ENCODE measurements at places on chromosomes 11 and 22.
A peak's percentile ranks its signal among the peaks of the same experiment; 100 is the strongest.

GRCh38 chr11:12237381-12237784, 127.0 kb downstream of the MICAL2 start:
- ATAC-seq, result no peak

DNA sequence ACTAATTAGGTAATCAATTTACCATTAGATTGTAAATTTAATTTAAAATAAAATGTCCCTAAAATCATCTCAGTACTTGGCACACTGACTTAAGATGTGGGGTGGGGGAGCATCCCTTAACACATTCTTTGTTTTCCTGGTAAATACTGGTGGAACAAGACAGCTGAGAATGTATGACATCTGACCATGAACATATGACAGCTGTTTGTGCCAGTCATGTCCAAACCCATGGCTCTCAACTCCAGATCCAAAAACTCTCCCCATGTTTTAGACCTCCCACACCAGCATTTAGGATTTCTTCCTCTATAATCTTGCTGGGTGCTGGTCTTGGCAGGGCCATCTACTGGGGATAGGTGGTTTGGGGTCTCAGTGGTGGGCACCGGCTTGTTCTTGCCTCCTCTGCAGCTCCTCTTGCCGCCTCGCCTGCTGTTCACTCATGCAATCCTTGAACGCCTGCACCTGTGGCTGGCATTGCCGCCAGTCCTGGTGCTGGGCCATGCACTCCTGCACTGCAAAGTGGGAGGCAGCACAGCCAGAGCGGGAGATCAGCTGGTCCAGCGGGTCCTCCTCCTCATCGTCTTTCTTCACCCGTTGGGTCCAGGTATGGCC, 3.8 kb downstream of the COA4 start:
- no peak for ATAC-seq

DNA sequence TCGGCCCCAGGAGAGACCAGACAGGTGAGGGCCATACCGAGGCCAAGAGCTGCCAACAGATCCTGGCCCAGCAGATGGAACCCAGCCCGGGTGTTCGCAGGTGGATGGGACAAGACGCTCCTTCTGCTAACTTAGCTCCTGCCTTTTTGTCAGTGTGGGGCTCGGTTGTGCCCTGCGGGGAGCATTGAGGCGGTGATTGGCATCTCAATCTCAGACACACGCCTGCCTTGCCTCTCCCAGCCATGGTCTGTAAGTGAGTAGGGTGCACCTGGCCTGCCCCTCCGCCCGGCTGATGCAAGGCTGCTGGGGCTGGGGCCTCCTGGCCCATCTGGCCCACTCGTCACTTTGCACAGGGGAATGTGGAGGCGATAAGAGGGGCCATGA, 350.1 kb downstream of the TBC1D22A start:
- no peak for ATAC-seq

- ATAC-seq, result no peak
Measured at GRCh38 chr22:48602805-48603518, 1224.7 kb downstream of the BRD1 start.

DNA sequence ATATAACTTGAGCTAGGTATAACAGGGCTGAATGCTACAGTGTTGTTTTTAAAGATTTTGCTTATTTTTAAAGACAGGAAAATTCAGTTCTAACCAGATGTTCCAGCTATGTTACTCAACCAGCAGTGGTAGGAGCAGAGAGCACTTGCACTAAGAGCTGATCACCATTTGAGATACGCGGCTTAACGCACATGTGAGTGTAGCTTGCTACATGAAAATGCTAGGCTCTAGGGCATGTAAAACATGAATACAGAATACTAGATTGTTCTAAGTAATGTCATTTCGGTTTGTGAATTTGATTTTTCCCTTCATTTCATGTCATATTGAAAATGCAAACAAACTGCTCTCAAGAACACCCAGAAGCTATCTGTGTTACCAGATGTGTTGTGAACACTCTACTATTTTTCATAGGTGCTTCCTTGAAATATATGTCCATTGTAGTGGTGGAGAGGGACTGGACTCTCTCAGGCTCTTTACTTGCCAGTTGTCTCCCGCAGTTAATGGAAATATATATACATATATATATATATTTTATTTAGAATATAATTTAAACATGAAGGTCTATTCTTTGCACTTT, 10.8 kb upstream of the TECTA start:
- ATAC-seq, result no peak

DNA sequence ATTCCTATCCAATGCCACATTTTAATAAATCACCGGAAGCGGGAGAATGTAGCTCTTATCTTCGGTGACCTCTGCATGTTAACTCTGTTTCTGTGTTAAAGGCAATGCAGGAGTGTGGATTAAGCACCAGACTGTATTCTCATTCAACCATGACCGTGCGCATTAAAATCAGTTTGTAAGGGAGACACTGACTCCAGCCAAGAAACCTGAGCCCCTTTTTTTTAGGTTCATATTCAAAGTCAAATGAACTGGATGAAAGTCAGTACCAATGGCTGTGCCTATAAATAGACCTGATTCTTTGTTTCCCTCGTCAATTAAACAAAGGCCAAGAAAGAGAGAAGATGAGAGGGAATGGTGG, 32.2 kb downstream of the C11orf91 start:
- no peak for ATAC-seq

DNA sequence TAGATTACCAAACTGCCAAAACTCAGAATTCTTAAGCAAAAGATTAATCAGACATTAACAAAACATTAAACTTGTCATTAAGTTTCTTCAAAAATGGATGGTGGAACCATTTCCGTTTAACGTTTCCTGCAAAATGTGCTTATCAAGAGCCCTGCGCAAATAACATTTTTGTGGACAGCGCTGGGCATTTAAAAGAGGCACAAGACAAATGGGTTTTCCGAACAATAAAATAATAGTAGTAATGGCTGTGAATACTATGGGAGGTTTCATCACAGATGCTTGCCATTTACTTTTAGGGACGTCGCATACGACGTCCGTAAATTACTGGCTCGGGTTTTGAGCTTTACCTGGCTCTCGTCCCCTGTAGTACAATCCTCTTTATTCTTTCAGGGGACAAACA, 1.1 kb downstream of the NPAT start:
- ATAC-seq, result no peak

DNA sequence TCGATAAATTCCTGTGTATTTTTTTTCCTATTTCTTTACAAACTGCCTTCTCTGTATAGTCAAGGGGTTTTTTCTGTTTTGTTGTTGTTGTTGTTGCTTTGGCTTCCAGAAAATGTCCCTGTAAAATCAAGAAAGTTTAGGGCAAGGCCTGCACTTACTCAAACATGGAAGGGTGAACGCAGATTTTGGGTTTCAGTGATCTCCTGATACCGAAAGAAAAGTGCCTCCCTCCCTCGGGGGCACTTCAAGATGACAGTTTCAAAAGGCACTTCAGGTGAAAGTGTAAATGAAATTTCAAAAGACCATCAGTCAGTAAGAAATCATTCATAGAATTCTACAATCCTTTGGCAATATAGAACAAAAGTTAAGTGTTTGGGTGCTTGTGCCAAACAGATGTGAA, 43.4 kb upstream of the TMPRSS4 start:
- ATAC-seq, result peak; percentile 72

DNA sequence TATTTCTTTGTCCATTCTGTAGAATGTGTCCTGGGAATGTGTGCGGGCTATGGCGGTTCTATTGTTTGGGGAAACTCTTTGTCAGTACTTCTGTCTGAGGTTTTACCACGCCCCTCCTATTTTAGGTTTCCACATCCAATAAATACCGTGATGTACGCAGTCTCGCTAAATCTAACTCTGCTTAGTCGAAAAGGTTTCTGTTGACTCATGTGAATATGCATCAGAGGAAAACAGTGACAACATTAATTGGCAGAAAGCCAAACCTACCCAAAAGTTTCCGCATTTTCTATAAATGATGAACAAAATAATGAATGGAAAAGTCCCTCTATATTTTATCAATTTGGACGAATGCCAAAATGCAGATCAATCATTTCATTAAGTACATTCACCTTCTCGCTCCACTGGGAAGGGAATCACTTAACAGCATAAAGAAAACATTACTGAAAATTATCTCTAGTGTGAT, 143.4 kb downstream of the MAML2 start:
- ATAC-seq, result peak; percentile 78

- ATAC-seq, result peak; percentile 31
Measured at GRCh38 chr11:35047179-35047578, 91.8 kb upstream of the CD44 start.

DNA sequence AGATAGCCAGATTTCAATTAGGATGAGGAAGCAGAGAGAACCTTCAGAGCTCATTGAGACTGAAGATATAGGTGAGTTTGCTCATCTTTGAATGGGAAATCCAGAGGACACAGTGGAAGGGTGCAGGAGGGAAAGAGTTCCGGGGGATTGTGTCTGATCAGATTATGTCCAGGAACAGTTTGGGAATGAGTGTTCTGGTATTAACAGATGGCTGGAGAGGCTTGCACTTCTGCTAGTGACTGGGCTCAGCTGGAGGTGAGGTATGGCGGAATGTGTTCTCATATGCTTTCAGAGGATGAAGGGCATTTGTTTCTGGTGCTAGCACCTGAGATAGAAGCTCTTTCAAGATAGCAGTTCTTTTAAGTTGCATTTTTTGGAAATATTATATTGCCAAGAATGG, 27.6 kb downstream of the ALKBH3 start:
- no peak for ATAC-seq

GRCh38 chr22:39472570-39473556, 16.1 kb downstream of the MGAT3 start:
- no peak for ATAC-seq

GRCh38 chr11:19428206-19429002, 187.7 kb upstream of the E2F8 start:
- peak; percentile 79 for ATAC-seq

DNA sequence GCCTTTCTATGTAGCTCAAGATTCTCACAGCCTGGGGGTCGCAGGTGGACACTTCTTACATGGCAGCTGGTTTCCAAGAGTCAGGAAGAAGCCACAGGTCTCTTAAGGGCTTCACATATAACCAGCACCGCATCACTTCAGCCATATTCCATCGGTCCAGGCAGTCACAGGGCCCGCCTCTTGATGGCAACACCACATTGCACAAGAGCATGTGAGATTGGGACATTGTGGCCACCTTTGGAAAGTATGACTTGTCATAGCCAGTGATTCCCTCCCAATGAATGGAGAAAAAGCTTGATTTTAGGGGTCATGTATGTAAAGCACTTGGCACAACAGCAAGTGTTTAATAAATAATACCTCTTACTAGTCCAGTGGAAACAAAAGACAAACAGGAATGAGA, 98.3 kb downstream of the NCAM1 start:
- ATAC-seq, result no peak

GRCh38 chr11:66859686-66860448, 3.0 kb downstream of the LRFN4 start:
- no peak for ATAC-seq

DNA sequence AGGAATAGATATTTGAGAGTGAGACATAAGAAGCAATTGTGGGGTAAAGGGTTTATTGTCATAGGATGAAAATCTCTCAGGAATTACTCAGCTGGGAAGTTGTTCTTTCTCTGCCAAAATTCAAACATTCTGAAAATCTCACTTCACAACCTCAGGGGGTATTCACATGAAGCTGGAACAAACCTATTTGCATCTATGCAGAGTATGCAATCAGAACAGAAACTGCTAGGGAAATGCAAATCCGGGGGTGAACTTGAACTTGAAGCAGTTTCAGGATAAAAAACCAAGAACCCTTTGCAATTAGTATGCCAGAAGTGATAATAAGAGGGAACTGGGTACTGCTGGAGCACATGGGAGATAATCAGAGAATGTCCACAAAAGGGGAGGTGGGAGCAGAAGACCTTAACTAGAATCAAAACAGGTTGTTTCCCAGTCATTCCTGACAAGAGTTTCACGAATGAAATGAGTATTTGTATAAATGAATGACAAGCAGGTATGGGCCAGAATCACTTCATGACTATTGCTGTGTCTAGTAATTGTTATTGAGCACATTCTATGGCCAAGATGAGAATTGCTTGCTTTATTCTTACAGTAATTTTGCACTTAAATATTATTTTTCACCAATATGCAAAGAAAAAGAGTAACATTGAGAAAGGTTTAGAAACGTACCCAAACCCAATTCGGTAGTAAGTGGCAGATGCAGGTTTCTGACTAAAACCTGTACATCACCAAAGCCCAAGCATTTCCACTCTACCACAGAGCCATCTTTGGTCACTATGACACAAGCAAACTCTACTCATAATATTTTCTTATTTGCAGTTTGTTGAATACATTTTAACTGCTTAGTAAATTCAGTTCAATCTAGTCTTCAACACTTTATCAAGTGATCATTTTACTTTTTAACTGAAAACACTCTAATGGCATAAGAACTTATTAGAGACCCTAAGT, 61.8 kb upstream of the UBASH3B start:
- ATAC-seq, result peak; percentile 74

DNA sequence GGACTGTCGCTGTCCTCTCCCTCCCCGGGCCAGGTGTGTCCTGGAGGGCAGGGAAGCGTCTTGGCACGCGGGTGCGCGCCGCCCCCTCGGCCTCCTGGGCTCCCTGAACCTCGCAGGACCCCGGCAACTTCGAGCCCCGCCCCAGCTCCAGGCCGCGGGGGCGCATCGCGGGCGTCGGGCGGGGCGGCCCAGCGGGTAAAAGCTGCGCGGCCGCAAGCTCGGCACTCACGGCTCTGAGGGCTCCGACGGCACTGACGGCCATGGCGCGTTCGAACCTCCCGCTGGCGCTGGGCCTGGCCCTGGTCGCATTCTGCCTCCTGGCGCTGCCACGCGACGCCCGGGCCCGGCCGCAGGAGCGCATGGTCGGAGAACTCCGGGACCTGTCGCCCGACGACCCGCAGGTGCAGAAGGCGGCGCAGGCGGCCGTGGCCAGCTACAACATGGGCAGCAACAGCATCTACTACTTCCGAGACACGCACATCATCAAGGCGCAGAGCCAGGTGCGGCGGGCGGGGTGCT, at the start of gene CST6:
CST6 (plus strand) TSS at position 224 of the 519 bp plus-strand sequence; CDS start at position 261, 37 bp downstream.
- peak; percentile 18 for ATAC-seq

DNA sequence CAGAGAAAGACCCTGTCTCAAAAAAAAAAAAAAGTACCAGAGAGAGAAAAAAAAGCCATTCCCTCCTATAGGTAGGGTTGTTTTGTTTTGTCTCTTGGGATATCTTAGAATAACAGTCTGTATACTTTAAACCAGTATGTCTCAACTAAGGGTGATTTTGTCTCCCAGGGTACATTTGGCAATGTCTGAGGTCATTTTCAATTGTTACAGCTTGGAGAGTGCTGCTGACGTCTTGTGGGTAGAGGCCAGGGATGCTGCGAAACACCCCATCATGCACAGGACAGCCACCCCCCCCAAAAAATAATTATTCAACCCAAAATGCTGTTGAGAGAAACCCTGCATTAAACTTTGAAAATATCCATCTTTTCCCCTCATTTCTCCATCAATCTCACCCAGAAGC, 56.1 kb upstream of the CRTAM start:
- ATAC-seq, result no peak

GRCh38 chr11:106286881-106287504, 209.5 kb downstream of the AASDHPPT start:
- ATAC-seq, result no peak

GRCh38 chr22:48628891-48629543, 1198.7 kb downstream of the BRD1 start:
- no peak for ATAC-seq

GRCh38 chr11:103147627-103148026, 38.4 kb downstream of the DYNC2H1 start:
- no peak for ATAC-seq
